ENCODE measurements at places on chromosomes 11 and 22. TPM values are rescaled to one million over a fixed set of nuclear protein-coding genes. Genes with fewer than 3 reads are reported as not detected.

- no peak for DNase-seq
These were observed 46.2 kb downstream of the DEPDC5 start for GRCh38 chr22:31800065-31800464.

DNA sequence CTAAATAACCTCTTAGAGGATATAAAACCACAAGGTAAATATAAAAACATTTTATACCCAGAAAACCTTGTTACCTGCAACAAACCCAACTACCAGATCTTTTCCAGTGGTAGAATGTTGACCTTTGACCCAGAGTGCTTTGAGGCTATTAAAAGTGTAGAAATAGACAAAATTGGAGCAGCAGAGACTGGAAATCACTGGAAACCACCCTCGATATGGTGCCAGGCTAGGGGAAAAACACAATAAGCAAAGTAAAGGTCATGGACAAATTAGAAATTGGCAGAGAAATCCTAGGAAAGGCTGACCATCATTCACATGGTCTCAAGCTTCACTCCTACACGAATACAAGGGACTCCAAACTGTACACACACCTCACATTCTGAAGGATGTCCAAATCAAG, 26.7 kb downstream of the SLC25A17 start:
- no peak for DNase-seq

The OR5AN1 gene
- under 0.01 TPM for total RNA-seq

DNA sequence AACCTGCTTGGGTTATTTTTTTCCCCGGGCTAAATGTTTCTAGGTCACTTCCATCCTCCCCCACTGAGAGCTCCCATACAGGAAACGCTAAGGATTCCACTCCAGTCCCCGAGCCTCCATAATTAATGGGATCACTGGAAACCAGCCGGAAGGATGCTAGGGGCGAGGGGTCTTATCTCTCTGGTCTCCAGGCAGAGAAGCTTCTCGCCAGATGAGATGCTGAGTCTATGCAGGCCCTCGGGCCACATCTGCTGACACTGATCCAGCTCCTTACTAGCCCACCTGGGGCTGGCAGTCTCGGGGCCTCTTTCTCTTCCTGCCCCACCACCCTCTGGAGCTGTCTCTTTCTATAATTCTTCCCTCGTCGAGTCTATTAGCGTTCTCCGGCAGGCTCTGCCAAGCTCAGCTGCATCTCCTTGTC, 125.9 kb upstream of the SYT13 start:
- DNase-seq, result no peak

The ST14 gene
- 18.3 TPM for total RNA-seq

The HBB gene
- 2,108 TPM for total RNA-seq

The OR52N4 gene
- total RNA-seq, result not detected

DNA sequence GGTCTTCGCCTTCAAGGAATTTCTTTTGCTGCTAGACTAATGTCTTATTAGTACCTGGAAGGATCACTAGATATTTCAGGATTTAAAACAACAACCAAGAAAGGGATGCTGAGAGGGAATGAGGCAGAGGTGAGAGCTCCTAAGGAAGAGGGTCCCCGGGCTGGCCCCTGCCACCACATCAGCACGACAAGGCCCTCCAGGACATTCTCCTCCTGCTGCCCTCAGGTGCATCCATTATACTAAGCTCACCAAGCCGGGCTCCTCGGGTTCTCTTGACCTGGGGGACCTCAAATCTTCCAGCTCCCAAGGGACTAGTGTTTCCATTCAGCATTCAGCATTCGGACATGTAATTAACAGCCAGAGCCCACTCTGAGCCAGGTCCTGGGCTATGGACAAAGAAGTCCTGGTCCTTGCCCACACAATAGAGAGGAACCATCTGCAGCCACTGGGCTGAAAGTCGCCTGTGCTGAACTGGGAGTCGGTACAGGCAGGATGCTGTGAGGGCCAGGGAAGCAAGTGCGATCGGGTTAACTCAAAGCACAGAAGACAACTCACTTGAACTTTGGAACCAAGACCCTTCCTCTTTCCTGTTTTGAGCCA, 29.4 kb upstream of the OAF start:
- no peak for DNase-seq

The GRM5 gene
- 0.20 TPM for total RNA-seq

- no peak for DNase-seq
These were observed 89.6 kb downstream of the UBASH3B start for GRCh38 chr11:122745111-122745510.

The FGF4 gene
- total RNA-seq, result not detected

GRCh38 chr11:14423633-14424032, 64.7 kb upstream of the RRAS2 start:
- DNase-seq, result no peak

DNA sequence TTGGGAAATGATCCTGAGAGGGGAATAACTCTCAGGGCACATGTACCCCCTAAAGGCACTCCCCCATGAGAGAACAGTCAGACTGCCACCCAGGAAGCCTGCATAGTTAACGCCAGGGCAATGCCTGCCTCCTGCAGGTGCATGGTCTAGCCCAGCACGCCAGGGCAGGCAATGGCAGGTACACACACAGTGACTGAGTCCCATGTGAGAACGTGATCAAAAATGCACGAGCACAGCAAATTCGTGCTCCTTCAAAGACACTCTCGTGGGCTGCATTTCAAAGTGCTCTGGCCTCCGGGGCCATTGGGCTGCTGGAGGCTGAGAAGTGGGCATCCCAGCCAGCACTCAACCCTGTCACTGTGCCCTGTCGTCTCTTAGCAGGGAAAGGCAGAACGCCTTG, 79.7 kb downstream of the SHANK2 start:
- no peak for DNase-seq

- DNase-seq, result no peak
These were observed at the start of gene ZP1 for GRCh38 chr11:60866911-60867870. Gene ZP1 (plus strand): TSS chr11:60867542. CDS start chr11:60867562, 20 bp downstream.

The GVQW3 gene
- total RNA-seq, result 5.2 TPM

GRCh38 chr11:104098555-104098954, 62.1 kb downstream of the DDI1 start:
- no peak for DNase-seq

DNA sequence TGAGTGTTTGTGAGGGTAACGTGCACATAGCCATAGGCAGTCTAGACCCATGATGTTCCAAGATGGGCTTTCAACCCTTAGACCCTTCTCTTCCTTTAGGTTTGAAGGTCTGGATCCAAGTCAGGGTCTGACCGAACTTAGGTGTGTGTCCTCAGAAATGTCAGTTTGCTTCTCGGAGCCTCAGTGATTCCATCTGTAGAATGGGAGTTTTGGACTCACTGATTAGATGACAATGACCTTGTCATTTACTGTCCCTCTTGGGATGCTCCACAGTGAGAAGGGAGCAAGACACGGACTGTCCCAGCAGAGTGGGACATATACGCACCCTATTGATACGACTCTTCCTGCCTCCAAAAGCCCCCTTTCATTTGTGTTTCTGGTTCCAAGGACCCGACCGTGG, 37.7 kb downstream of the ANO1 start:
- no peak for DNase-seq

The PRRG4 gene
- total RNA-seq, result 11.2 TPM

GRCh38 chr11:88318017-88318416, 19.5 kb downstream of the CTSC start:
- no peak for DNase-seq

Data from skin of body (tissue), 3 donors.